EH (cell line): ENCODE measurements at places on chromosomes 16 and 17.
A peak's percentile ranks its signal among the peaks of the same experiment; 100 is the strongest.

DNA sequence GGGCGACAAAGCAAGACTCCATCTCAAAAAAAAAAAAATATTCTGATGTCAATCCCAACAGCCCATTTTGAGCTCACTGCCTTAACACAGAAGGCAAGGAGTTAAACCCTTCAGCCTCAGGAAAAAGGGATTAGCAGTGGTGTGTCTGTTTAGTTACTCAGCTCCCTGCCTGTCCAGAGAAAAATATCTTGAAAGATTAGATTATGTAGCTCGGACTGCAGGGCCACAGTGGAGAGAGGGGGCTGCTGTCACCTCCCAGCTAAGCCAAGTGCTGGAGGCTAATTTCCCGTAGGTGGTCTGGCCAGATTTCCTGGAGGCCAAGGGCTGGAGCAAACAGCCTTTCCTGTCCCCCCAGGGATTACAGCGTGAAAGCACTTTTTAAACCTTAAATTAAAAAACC lies 50.3 kb downstream of the C16orf95 start:
- DNase-seq: no peak

- DNase-seq: peak; percentile 21
Observed at GRCh38 chr17:46061435-46061834, 62.4 kb downstream of the STH start.

GRCh38 chr17:47735139-47735464 lies 2.1 kb downstream of the TBX21 start:
- DNase-seq: no peak

- DNase-seq: no peak
Observed at GRCh38 chr17:5902181-5903140, 167.7 kb upstream of the WSCD1 start.

GRCh38 chr16:50671644-50672260 lies 9.4 kb downstream of the SNX20 start:
- peak; percentile 25 for DNase-seq

- peak; percentile 52 for DNase-seq
Observed at GRCh38 chr17:48678141-48678971, 44.0 kb downstream of the PRAC1 start.

GRCh38 chr17:78442648-78443218 lies 64.3 kb downstream of the PGS1 start:
- DNase-seq: peak; percentile 28

DNA sequence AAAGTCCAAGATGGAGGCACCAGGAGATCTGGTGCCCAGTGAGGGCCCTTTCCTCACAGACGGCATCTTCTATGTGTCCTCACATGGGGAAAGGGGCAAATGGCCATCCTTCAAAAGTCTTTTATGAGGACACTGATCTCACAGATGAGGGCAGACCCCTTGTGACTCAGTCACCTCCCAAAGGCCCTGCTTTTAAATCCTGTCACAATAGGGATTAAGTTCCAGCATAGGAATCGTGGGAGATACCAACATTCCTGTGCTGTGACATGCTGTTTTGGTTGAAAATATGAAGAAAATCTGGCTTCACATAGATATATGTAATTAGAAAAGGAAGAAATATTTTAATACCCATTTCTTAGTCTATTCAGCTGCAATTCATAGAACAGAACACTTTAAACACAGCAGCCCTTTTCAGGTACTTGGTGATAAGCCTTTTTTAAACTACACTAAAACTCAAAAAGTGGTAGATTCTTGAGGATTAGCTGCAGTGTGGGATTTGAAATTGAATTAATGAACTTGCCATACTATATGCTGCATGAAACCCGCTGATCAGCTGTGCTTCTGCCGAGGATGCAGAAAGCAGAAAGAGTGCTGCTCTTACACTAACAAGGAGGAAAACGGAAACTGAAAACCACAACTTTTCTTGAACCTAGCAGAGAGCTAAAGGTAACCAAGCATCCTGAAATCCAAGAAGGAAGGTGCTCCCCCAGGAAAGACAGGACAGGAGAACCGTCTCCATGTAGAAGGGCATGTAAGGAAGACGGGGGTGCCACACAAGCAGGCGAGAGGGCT lies 32.7 kb downstream of the VPS53 start:
- peak; percentile 91 for DNase-seq

- DNase-seq: no peak
Observed at GRCh38 chr16:69040144-69040909, 65.1 kb upstream of the HAS3 start.

- peak; percentile 55 for DNase-seq
Observed at GRCh38 chr16:55701442-55702319, 45.9 kb downstream of the SLC6A2 start.

DNA sequence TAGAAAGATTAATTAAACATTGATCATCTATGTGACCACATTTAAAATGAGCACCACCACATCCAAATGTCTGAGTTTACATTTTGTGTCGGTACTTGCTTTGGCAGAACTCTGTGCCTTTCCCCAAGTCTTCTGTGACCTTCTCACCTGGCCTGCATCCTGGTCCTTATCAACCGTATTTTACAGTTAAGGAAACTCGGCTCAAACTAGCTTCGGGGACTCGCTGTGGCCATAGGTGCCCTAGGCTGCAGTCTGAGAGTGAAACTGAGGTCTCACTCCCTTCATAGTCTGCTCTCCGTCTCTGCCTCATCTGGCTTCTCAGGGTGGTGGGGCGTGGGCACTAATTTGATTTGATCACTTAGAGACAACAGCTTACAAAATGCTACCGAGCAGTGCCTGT lies 555.5 kb downstream of the WWOX start:
- no peak for DNase-seq

- DNase-seq: no peak
Observed at GRCh38 chr17:8869114-8869815, 1.8 kb upstream of the PIK3R6 start.

DNA sequence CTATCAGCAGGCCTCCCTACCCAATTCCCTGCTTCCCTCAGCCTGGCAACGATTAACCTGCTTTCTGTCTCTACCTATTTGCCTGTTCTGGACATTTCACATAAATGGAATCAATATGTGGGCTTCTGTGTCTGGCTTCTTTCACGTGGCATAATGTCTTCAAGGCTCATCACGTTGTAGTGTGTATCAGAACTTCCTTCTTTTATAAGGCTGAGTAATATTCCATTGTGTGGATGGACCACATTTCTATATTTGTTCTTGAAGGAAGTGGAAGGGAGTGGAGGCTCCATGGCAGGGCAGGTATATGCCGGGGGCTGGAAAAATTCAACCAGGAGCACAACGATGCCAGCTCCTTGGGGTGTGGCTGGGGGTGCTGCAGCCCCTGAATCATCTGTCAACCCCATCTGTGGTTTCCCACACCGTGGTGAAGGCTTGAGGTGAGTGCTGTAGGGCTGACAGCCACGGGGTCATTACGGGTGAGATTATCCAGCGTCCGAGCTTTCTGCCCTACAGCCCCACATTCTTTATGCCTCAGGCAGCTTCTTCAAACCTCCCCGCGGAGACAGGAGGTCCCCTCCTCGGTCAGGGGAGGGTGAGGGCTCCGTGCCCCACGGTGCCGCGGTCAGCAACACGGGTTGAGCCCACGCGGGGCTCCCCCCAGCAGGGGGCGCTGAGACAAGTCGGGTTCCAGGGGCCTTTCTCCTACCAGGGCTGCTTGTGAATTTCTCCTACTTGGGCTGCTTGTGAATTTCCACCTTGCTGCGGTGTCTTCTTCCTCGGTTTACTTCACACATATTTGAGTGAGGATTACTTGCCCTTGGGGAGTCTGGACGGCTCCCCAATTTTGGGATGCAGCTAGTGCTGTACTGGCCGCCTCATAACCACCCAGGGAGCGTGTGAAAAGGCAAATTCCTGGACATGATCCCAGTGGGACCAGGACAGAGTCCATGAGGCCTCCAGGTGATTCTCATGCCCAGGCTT lies 18.3 kb upstream of the WFIKKN2 start:
- peak; percentile 34 for DNase-seq

DNA sequence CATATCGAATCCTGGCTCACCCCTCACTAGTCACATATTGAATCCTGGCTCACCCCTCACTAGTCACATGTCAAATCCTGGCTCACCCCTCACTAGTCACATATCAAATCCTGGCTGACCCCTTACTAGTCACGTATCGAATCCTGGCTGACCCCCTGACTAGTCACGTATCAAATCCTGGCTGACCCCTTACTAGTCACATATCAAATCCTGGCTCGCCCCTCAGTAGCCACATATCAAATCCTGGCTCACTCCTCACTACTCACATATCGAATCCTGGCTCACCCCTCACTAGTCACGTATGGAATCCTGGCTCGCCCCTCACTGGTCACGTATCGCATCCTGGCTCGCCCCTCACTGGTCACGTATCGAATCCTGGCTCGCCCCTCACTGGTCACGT lies 156.7 kb upstream of the RPH3AL start:
- no peak for DNase-seq

DNA sequence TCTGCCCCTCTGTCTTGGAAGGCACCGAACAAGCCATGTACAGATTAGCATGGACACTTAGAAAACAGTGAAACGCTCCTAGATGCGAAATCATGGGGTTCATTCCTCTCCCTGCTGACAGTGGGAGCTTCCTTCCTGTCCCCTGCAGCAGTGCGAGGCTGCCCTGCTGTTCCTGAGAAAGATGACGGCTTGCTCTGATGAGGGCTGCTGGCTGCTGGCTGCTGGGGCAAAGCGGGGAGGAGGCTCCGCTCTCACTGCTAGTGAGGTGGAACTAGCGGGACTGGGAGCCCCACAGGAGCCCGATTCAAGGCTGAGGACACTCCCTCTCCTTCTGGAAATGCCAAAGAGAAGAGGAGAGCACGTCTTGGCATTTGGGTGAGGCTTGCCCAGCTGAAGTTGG lies 25.9 kb upstream of the CACNG4 start:
- no peak for DNase-seq

GRCh38 chr17:20008242-20009051 lies 712 bp upstream of the SPECC1 start:
- no peak for DNase-seq

DNA sequence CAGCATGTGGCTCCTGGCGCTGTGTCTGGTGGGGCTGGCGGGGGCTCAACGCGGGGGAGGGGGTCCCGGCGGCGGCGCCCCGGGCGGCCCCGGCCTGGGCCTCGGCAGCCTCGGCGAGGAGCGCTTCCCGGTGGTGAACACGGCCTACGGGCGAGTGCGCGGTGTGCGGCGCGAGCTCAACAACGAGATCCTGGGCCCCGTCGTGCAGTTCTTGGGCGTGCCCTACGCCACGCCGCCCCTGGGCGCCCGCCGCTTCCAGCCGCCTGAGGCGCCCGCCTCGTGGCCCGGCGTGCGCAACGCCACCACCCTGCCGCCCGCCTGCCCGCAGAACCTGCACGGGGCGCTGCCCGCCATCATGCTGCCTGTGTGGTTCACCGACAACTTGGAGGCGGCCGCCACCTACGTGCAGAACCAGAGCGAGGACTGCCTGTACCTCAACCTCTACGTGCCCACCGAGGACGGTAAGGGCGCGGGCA lies 645 bp downstream of the NLGN2 start:
- DNase-seq: no peak

- DNase-seq: peak; percentile 66
Observed at GRCh38 chr17:6913608-6914443, 82.0 kb upstream of the ALOX12 start.

DNA sequence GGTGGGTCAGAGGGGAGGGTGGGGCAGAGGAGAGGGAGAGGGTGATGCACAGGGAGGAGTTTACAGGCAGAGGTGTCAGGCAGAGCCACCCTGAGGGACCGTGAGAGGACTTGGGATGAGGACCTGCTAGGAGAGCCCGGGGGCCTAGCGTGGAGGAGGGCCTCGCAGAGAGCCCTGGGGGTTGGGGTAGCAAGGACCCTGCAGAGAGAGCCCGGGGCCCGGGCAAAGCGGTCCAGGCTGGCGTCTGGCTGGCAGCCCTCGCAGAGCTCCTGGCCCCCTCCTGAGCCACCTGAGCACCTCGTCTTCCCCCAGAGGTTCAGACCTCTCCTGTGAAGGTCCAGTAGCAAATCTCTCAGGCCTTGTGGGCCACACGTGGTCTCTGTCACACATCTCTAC lies 42.0 kb upstream of the ZNF469 start:
- DNase-seq: no peak

DNA sequence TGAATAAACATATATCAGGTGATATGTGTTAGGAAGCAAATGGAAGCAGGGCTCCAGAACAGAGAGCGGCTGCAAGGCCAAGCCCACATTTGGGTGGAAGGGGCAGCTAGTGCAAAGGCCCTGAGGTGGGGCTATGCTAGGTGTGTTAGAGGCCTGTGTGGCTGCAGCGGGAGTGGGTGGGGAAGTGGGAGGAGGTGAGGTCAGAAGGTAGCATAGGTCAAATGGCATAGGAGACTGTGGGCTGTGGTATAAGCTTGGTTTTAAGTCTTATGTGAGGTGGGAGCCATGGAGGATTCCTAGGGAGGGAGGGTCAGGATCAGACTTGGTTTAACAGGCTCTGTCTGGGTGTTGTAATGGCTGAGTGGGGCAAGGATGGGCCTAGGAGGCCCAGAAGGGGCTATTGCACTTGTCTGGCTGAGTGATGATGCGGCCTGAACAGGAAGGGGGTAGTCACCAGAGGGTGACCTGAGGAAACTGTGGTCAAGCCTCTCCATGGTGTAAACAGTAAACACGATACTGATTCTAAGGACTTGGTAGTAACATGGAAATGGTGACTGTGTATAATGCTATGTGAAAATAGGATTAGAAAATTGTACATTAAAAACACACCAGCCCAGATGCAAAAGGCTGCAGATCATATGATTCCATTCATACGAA lies 31.1 kb downstream of the RAI1 start:
- peak; percentile 87 for DNase-seq

- DNase-seq: no peak
Observed at GRCh38 chr17:61331178-61331577, 68.5 kb upstream of the TBX2 start.

- peak; percentile 25 for DNase-seq
Observed at GRCh38 chr17:44804302-44805089, 25.6 kb downstream of the GJC1 start.

DNA sequence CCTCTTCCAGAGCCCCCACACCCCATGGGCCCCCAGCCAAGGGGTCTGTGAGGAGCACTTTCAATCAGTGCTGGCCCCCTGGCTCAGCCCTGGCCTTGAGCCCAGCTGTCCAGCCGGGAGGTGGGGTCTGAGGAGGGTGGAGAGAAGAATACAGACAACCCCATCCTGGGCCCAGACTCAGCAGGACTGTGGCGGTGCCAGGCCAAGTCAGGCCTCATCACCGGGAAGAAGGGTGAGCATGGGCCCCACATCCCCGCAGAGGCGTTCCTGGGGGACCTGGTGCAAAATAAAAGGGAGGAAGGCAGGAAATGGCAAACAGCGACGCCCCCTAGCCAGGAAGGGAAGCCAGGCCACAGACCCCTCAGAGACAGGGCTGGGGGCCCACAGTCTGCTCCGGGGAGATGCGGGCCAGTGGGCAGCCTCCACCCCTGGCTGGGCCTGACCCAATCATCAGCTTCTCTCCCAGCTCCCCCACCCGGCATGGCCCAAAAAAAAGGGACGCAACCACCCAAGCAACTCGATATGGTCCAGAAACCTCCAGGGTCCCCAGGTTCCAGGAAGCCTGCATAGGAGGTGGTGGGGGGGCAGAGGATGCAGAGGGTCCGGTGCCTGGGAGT lies 20.6 kb downstream of the ZNF423 start:
- DNase-seq: no peak

DNA sequence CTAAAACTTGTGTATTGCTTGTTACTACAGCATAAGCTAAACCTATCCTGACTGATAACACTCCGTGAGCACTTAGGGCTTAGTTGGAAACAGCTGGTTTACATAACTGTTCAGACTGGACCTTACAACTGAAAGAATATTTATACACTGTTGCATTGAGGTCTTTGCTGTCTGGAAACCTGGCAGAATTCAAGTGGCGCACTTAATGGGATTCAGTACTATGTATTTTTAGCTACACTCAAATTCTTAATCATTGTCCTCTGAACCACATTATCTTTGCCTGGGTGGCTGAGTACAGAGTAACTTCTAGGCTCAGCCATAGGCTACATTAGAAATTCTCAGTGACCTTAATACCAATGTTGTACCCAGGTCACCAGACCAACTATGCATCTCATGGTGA lies 172.9 kb downstream of the PMP22 start:
- DNase-seq: no peak
